ENCODE measurements at places on chromosomes 5 and 9.

DNA sequence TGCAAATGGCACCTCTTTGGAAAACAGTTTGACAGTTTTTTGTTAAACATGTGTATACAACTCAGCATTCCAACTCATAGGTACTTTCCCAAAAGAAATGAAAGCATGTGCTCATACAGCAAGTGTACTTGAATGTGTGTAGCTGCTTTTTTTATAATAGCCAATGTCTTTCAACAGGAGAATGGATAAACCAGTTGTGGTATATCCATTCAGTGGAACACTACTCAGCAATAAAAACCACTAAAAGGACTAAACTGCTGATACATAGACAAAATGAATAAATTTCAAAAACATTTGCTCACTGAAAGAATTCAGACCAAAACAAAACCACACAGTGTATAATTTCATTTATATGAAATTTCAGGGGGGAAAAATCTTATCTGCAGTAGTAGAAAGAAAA lies 267.3 kb downstream of the NR2F1-AS1 start:
- DNase-seq = no peak

DNA sequence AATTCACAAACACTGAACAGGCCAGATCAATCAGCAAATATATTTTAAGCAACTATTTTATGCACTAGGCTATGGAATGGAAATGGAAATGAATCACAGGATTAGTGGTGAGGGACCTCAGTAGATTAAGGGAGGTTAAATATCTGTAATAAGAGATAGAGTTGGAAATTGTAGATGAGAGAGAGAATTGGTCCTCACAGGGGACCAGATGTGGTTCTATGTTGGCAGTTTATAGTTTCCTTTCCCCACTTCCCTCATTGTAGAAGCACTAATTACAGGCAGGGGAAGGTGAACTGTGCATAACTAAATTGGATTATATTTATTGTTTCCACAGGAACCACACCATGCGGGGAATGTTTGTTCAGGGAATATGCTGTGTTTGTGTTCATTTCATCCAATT lies 496.2 kb downstream of the ARHGEF28 start:
- no peak for DNase-seq

GRCh38 chr9:21789541-21790037 lies 12.8 kb upstream of the MTAP start:
- peak; percentile 74 for DNase-seq

DNA sequence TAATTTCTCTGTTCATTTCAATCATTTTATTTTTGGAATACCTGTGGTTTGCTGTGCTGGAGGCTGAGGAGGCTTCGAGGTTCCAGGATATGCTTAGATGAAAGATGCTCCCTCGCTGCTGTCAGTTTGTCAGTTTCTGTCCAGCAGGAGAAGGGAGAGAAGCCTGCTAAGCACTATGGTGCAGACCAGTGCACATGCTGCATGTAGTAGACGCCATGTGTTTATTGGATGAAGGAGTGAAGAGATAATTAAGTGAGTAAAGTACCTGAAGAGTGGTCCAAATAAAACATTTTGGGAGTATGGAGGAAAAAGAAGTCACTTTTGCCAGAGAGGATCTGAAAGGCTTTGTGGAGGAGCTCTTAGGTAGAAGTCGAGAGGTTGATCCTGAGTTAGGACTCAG lies 2.1 kb downstream of the PDZD2 start:
- no peak for DNase-seq

- DNase-seq = peak; percentile 35
Measured at GRCh38 chr5:151094030-151094851, 13.4 kb upstream of the TNIP1 start.

GRCh38 chr5:143199843-143200242 lies 203.6 kb downstream of the NR3C1 start:
- no peak for DNase-seq

DNA sequence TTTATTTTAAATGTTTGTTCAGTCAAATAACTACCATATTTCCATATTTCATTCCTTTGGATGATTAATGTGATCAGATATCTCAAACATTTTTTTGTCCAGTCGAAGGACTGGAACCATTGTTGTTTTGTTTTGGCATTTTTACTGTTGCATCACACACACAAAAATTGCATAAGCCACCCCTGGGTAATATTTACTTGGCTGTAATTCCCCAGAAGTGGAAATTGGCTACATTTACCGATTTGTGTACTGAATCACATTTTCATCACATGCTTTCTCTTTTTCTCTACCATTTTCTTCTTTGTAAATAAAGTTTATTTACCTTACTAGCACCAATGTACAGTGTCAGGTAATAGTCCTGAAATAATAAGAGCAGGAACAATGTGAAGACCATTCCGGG lies 1729.7 kb upstream of the WWC1 start:
- no peak for DNase-seq

DNA sequence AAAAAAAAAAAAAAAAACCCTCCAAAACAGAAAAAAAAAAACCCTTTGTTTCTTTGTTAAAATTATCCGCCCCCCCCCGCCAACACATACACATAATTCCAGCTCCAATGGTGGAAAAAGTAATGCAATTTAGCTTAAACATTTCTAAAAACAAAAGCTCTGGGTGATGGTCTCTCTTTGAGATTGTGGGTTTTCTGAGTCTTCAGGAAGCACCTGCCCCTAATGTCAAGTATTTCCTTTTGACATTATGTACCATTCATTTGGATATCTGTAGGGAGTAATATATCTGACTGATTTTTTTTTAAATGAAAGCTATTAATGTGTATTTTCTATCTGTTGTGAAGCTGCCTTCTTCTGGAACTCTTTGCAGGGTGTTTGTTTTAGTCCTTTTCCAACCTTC lies 389.7 kb downstream of the TAF11L14 start:
- no peak for DNase-seq

DNA sequence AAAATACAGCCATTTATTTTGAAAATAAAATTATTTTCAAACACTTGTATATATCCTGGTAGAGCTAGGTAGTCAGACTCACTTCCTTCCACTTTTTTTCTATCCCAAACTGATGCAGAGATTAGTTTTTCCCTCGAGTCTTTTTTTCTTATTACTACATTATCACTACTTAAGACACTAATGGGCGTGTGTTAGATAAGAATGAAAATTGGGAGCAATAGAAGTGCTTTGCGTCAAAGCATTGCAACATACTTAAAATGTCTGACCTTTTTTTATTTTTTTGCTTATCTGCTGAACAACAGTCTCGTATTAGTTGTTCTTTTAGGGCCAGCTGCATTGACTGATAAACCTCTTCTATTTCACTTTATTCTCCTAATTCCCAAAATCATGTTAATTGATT lies 1278.7 kb downstream of the CDH12 start:
- DNase-seq = no peak

GRCh38 chr5:63439537-63439936 lies 522.7 kb downstream of the HTR1A start:
- DNase-seq = no peak

- DNase-seq = no peak
Measured at GRCh38 chr5:56185768-56186311, 47.3 kb downstream of the ANKRD55 start.

DNA sequence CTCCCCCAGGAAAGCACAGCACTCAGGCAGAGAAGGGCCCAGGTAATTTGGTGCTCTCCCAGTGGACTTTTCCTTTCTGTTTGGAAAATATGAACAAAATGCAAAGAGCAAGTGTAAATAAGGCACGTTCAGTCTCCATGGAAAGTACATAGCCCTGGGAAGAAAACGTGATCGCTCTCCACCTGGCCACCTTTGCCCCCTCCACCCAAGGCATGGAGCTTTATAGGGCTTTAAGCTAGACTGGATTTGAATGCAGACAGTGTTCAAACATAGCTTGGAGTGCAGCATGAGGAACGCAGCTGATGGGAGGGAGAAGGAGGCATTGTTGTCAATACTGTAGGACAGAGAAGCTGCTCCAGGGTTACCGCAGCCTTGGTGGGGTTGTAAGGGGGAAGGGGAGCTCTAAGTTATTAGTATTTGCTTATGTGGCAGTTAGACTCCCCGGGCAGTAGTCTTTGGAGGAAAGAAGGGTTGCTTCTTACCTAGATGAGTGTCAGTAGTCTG lies 500.2 kb downstream of the SPOCK1 start:
- no peak for DNase-seq

DNA sequence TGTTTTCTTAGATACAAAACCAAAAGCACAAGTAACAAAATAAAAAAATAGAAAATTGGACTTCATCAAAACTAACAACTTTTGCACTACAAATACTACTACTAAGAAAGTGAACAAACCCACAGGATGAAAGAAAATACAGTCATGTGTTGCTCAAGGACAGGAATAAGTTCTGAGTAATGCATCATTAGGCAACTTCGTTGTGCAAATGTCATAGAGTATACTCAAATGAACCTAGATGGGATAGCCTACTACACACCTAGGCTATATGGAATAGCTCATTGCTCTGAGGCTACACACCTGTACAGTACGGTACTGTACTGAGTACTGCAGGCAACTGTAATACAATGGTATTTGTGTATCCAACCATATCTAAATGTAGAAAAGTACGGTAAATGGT lies 88.3 kb downstream of the RAPGEF1 start:
- DNase-seq = no peak

DNA sequence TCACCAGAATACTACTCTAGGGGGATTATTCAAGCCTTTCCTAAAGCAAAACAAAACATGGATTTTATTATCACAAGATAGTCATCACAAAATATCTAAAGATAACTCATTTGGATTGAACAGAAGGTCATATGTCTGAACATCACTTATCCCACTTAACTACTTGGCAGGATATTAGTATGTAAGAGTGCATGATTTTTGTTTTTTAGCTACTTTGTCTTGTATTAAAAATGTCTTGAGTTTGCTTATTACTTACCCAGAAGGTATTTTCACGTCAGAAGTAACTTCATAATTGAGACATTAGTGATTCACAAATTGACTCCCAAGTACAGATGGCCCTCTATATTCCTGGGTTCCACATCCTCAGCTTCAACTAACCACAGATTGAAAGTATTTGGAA lies 113.8 kb downstream of the TLE4 start:
- DNase-seq = no peak

GRCh38 chr9:126515873-126516505 lies 97.7 kb upstream of the LMX1B start:
- no peak for DNase-seq

GRCh38 chr5:137114529-137114928 lies 384.6 kb downstream of the SPOCK1 start:
- no peak for DNase-seq

GRCh38 chr9:76022317-76022716 lies 131.8 kb downstream of the PCSK5 start:
- no peak for DNase-seq
